ENCODE measurements at places on chromosomes 2 and 18. TPM values are rescaled to one million over a fixed set of nuclear protein-coding genes. Genes with fewer than 3 reads are reported as not detected.

GRCh38 chr18:2857491-2858131 is 10.8 kb downstream of the EMILIN2 start:
- DNase-seq, result no peak

The INHA gene
- total RNA-seq, result not detected

The FTCDNL1 gene
- 2.6 TPM for total RNA-seq

GRCh38 chr18:295756-296490 is 28.1 kb upstream of the THOC1 start:
- no peak for DNase-seq

DNA sequence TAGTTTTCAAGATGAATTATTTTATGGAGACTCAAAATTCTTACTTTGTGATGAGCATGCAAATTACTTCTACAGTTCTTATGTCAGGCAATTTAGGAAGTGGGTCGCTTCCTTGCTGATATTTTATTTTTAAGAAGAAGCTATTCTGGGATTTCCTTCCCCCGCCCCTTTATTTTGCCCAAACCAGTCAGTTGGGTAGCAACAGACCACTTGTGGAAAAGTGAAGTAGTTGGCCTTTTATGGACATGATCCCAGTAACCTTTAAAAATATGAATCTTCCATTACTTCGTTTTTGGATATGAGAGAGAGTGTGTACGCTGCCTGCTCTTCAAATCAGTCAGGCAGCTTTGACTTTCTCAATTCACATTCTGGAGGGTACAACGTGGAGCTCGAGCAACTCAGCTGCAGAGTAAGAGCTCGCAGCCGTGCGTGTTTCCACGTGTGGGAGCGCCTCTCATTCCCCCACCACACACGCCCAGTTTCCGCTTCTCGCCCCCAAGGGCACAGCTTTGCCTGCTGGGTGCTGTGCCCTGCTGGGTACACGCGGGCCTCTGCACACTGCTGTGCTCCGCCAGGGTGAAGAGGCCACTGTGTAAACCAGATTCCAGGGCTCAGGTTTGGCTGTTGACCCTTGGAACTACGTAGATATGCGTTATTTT is 92.6 kb downstream of the ITGB1BP1 start:
- no peak for DNase-seq

The FER1L5 gene
- total RNA-seq, result not detected

GRCh38 chr2:24793761-24794435 is 673 bp downstream of the CENPO start:
- no peak for DNase-seq

- no peak for DNase-seq
Measured at GRCh38 chr2:171584001-171584400, 61.7 kb downstream of the CYBRD1 start.

GRCh38 chr18:28766027-28766426 is 589.1 kb upstream of the CDH2 start:
- DNase-seq, result no peak

DNA sequence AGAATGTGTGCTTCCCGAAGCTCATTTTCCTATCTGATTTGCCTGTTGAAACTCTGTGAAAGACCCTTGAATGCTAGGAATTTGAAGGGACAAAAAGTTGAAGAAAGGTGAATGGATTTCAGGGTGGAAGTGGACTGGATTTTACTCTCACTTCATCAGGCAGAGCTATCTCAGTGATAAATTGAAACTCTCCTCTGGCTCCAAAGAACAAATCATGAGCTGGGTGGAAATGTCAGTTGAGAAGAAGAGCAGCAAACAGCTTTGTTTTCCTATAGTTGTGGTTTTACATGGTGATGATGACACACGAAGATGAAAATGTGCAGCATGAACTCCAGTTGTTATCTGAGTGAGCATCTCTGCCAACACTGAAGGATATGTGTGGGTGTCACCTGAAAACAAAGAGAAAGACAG is 34.4 kb downstream of the CD28 start:
- no peak for DNase-seq

DNA sequence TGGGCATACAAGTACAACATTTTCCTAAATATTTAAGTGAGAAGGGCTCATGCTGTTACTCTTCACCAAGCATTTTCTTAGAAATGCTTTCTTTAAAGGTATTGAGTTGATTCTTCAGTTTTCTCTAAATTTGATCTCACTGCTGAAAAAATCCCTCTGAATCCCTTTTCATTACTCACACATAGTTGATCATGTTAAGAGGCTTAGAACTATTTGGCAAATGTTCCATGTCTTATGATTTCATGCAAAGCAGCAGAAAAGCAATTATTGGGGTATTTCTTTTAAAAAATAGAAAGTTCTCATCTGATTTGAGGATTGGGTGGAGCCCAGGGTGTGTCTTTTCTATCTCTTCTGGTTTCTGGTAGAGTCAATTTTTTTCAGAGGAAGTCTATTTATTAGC is 1079.8 kb upstream of the ZEB2 start:
- no peak for DNase-seq

DNA sequence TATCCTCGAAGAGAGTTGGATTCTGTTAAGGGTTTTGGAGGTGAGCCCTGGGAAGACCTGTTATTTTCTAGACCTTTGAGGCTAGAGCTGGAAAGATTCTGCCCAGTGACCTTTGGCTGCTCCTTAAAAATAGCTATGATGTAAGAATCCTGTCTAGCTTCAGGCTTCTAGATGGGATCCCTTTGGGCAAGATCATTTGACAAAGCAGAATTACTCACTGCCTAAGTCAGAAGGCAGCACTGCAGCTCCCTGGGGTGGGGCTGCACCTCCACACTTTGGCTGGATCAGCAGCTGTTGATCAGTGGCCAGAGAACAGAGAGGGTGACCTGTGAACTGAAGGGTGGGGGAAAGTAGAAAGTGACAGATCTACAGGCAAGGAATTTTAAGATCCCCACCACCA is 103.8 kb downstream of the ASAP2 start:
- DNase-seq, result no peak

DNA sequence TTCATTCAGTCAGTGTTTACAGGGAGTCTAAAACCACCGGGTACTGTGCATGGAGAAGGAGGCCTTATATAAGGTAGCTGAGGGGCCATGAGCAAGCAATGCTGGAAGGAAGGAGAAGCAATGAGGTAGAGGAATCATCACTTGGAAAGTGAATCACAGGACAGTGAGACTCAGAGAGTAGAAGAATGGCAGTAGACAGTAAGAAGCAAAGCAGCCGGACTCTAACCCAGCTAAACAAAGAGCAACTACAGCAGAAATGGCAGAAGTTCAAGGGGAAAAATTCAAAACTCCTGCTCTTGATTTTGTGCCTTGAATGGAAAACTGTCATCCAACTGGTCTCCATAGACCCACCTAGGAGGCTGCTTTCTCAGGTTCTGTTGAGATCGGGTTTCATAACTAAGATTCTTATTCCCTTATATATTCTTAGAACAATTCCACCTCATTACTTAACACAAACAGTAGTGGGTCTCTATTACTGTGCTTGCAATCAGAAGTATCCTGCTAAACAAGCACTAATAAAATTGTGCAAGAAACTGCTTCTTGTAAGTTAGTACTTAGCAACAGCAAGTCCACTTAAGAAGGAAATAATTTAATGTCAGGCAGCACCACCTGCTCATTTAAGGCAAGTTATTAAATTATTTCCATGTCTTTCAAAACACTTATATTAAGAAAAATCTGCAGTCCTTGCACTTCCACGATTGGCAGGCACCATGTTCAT is 68.0 kb downstream of the RBMS1 start:
- DNase-seq, result no peak

GRCh38 chr2:120904830-120905234 is 169.2 kb downstream of the GLI2 start:
- no peak for DNase-seq

DNA sequence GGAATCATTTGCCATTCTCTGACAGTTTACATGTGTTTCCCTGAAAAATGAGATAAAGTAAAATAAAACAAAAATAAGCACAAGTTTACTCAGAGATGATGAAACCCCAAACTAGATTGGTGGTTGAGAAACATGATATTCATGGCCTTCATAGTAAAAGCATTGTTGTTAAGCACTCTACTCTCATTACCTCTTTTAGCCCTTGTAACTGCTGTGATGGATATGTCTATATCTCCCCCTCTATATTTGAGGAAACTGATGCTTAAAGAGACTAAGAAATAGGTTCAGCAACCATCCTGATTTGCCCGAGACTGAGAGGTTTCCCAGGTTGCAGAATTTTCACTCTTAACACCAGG is 33.9 kb upstream of the GALNT3 start:
- no peak for DNase-seq

- no peak for DNase-seq
Measured at GRCh38 chr18:32696376-32696775, 76.4 kb downstream of the KLHL14 start.

DNA sequence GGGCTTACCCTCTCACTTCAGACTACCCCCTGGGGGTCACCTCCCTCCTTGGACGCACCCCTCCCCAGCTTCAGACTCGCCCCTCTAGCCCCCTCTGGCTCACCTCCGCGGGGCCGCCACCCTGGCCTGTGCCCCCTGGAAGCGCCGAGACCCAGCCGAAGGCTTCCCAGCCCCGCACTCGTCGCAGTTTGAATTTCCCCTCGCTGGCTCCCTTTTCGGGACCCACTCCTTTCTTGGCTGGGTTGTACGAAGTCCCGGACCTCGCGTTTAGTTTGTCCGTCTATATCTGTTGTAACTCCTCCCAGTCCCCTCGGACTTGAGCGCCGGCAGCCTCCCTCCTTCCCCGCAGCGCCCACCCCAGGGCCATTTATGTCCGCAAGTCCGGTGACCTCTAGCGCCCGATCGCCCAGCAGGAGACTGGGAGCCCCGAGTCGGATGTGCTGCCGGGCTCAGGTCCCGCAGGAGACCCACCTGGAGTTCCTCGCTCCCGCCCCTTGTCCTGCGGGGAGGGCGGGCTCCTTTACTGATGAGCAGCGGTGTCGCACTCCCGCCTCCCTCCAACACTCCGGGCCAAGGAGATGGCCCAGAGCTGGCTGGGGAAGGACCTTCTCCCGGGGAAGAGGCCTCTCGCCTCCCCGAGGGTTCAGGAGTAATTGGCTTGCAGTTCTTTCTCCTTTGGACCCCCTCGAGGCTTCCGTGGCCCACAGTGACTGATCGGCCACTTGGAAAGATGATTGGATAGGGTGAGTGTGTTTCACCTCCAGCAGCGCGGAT is 692 bp upstream of the RAX start:
- DNase-seq, result no peak

GRCh38 chr2:195613922-195614321 is 43.1 kb upstream of the SLC39A10 start:
- DNase-seq, result no peak

The SRBD1 gene
- 15.5 TPM for total RNA-seq

- DNase-seq, result no peak
Measured at GRCh38 chr18:47949202-47949601, 18.7 kb upstream of the SMAD2 start.

DNA sequence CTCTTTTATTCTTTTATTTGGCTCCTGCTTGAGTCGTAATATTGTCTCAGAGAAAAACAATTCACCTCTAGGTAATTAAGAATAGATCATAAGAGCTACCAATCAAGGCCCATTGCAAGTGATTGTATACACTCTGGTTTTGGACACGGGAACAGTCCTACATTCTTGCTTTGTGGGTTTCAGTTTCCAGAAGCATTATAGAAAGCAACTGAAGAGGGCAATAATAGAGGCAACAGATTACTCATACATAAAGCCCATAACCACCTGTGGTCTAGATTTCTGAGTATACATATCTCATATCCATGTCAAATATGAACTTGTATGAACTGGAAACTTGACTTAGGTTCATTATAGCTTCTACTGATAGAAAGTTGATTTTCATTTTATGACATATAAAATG is 65.4 kb downstream of the DIS3L2 start:
- no peak for DNase-seq

- DNase-seq, result no peak
Measured at GRCh38 chr18:63175264-63175663, 144.3 kb downstream of the BCL2 start.

DNA sequence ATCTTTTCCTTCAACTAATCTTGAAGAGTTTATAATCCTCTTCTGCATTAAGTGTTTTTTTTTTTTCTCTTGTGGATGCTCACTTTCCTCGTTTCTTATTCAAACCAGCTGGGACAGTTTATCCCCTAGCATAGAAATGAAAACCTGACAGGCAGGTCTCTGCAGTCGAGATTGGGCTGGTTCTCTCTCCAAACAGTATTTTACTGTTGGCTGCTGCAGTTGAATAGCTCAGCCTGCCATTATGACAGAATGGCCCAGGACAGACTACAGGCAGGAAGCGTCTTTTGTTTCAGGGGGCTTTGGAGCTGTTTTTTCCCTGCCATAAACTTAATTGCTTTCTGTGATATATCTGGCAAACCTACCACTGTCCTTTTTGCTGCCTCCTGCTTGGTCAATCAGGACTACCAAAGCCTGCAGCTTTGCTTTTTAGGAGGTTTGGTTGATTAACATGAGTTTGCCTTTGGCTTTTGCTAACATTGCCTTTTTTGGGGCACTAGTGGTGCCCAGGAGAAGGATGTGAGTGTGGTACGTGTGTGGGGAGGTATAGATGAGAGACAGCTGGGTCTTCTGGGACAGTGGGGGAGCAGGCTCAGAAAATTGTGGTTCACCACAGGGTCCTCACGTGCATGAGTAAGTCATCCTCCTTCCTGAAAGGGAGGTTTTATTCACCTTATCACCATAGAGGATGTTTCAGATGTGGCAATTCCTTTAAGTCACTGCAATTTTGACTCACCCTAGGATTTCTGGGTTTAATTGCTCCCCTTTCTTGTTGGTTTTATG is 128.7 kb downstream of the LYPD6B start:
- DNase-seq, result peak; percentile 21

DNA sequence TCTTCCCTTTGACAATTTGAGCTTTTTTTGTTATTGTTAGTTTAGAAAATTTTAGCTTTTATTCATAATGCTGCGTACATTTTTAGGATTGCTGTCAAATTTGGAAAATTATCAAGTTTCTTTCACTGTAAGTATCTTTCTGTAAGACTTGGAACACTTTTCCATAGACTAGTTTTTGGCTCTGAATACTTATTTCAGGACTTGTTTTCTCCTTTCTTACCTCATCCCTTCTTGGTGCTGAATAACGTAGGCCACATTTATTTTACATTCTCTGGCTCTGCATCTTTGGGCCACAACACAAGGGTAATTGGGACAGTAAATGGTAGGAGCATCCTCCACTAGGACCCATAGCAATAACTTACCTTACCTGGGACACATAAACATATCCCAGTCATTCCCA is 85.1 kb downstream of the CCDC85A start:
- DNase-seq, result no peak
